ENCODE measurements at places on chromosomes 1 and 21. TPM values are rescaled to one million over a fixed set of nuclear protein-coding genes. Genes with fewer than 3 reads are reported as not detected.

DNA sequence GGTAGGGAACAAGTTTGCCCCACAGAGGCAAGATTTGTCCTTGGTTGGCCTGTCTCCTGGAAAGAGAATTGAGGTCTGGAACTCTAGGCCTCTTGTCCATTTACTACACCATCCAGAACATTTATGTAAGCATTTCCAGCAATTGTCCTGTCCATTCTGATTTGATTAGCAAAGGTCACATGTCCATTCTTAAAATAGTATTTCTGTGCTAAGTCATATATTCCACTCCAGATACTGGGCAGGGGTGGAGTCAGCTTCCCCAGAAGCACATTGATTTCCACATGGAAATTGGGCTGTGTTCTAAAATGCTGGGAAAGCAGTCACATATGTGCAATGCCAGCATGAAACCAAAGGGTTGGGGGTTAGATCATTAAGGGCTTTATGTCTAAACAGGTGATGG is 21.5 kb upstream of the FMN2 start:
- no peak for DNase-seq

DNA sequence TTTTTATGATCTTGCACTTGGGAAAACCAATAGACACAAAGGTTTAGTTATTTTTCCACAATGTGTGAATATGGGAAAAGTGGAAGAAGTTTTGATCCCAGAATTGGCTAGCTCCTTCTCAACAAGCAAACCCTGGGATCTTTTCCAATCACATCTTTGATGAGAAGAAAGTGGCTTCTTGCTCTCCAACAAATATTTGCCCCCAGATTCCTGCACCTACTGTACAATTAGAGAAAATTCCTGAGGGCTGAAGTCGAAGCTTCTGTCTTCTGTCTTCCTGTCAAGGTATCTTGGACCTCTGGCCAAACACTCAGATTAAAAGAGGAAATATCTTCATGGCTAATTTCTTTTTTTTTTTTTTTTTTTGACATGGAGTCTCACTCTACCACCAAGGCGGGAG is 113.1 kb upstream of the SLC45A1 start:
- DNase-seq: no peak

- no peak for DNase-seq
Observed at GRCh38 chr1:226937940-226938725, 2.0 kb upstream of the COQ8A start.

GRCh38 chr1:23224739-23225648 is 7.7 kb upstream of the HTR1D start:
- DNase-seq: no peak

DNA sequence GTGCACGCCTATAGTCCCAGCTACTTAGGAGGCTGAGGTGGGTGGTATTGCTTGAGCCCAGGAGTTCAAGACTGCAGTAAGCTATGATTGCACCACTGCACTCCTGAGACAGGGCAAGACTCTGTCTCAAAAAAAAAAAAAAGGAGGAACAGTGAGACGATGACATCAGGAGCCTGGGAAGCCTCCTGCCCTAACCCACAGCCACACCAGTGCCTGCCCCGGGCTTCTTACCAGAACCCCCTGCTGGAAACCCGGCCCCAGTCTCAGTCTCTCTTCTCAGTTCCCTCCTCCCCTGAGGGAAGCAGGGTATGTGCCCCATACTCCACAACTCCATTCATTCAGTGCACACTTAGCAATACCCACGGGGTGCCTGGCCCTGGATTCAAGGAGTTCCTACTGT is 9.1 kb downstream of the COL8A2 start:
- DNase-seq: no peak

- DNase-seq: no peak
Observed at GRCh38 chr1:46268578-46268977, 21.0 kb downstream of the RAD54L start.

GRCh38 chr1:96698342-96698983 is 23.1 kb upstream of the PTBP2 start:
- no peak for DNase-seq

- no peak for DNase-seq
Observed at GRCh38 chr1:66685670-66686069, 66.6 kb upstream of the DYNLT5 start.

DNA sequence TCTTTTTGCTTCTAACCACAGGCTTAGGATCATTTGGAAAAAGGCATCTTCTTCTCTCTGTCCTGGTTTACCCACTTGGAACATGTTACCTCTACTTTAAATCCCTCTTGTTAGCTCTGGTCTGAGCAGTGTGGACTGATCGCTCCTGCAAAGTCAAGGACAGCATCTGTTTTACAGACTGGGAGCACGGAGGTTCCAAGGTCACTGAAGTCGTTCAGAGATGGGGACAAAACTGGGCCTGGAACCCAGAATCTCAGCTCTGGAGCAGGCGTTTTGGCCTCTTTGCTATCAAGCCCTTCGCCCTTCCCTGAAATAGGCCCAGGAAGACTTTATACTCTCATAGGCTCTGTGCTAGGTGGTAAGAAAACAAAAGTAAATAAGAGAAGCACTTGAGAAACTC is 11.3 kb upstream of the MUTYH start:
- no peak for DNase-seq

GRCh38 chr1:33841494-33841893 is 22.4 kb upstream of the HMGB4 start:
- DNase-seq: no peak

Gene MYOC
- total RNA-seq: 117 TPM

Gene GBP2
- total RNA-seq: 80.0 TPM

Gene OR2T2
- total RNA-seq: not detected

Gene ACBD3
- 49.8 TPM for total RNA-seq

Gene KRTAP13-3
- not detected for total RNA-seq

Gene NECTIN4
- 0.09 TPM for total RNA-seq

Gene MAST2
- total RNA-seq: 55.0 TPM

All from sciatic nerve (tissue), 2 donors.